Central memory CD8-positive, alpha-beta T cell (primary cell): ENCODE measurements at places on chromosomes 13 and 19.

- DNase-seq = no peak
Observed at GRCh38 chr19:37304190-37304883, 66.6 kb upstream of the ZNF527 start.

DNA sequence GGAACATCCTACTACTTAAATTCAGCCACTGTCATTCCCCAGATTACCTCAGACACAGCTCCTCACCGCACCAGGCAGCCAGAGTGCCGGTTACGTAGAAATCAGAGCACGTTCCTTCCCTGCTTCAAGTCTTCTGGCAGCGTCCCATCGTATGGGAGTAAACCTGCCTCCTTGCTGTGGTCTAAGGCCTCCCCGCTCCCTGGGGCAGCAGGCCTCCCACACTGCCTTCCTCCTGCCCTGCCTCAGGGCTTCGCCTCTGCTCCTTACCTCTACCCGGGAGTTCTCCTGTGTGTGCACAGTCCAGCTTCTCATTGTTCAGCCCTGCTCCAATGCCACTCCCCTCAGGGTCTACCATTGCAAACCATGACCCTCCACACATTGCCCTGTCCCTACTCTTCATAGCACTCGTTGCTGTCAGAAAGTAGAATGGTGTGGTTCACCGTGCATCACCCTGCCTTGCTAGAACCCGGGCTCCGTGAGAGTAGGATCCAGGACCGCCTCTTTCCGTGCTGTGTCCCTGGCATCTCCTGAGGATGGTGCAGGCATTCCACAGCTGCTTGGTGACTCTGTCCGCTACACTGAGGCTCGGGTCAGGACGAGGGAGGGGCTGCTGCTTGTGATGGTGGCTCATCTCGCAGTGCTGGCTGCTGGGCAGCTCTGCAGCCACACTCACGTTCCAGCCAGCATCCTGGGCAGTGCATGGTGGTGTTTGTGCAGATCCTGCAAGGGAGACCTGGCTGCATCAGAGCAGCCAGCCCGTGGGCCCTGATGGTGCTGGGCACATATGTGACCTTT, 6.9 kb downstream of the POP4 start:
- no peak for DNase-seq

DNA sequence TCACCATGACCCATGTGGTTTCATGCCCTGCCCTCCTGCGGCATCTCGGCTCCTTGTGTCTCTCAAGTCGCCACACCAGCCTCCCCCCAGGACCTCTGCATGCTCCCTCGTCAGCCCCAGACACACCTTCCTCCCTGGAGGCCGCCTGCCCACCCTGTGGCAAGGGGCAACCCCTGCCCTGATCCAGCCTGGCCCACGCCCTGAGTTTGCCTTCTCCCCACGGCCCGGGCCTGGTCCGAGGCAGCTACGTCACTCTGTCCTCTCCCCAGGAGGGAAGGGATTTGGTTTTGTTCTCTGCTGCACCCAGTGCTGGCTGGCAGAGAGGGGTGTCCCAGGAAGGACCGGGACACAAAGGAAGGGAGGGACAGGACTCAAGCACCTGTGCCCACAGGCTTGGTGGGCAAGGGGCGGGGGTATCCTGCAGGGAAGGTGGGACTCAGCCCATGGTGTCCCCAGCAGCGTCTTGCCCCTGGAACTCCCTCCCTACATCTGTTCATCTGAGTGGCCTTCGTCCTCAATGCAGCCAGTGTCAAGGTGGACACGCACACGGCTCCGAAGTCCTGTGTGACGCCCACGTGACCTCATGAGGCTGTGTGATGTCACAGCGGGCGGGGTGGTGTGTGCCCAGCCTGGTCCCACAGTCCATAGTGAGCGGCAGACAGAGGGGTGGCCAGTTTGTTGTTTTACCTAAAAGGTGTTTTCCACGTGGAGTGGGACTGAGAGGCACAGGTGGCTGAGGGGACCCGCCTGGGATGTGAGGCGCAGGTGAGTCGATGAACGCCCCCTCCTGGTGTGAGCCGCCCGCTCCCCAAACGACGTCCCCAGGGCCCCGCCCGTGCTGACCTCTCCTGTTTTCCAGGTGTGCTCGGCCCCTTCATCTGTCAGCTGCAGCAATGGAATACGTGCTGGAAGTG, at the start of gene TEX29:
Gene TEX29 (plus strand): TSS at position 645 of the 914 bp plus-strand sequence. CDS start 249 bp downstream, at position 894.
- no peak for DNase-seq

DNA sequence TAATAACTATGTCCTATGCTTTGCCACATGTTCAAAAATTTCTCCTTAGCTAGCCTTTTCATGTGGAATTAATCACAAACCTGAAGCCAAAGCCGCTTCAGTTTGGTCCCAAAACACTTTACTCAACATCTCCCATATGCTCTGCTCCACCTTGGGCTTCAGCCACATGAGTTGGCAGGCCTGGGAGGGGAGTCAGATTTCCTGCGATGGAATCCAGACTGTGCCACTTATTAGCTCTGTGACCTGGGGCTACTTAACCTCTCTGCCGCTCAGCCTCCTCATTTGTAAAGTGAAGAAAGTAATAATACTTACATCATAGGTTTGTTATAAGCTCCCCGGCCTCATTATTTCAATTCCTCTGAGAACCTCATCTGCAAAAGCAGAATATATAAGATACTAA, 272.0 kb downstream of the LMO7 start:
- DNase-seq = no peak

- peak; percentile 59 for DNase-seq
Observed at GRCh38 chr13:32426990-32427851, 709 bp downstream of the N4BP2L1 start.

DNA sequence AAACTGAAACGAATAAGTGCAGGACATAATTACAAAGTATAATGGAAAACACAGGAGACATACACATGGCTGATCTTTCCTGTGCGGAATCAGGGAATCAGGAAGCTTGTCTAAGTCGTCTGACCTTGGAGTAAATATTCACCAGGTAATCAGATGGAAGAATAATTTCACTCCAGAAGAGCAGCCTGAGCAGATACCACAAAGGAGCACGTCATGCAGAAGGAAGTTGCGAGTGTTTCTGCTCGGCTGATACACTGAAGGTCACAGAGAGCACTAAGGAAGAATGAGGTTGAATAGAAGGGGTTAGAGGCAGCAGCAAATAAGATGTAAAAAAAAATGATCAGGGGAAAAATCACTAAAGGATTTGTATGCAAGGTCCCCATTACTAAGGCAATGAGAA, 122.3 kb upstream of the GPC6 start:
- DNase-seq = no peak

DNA sequence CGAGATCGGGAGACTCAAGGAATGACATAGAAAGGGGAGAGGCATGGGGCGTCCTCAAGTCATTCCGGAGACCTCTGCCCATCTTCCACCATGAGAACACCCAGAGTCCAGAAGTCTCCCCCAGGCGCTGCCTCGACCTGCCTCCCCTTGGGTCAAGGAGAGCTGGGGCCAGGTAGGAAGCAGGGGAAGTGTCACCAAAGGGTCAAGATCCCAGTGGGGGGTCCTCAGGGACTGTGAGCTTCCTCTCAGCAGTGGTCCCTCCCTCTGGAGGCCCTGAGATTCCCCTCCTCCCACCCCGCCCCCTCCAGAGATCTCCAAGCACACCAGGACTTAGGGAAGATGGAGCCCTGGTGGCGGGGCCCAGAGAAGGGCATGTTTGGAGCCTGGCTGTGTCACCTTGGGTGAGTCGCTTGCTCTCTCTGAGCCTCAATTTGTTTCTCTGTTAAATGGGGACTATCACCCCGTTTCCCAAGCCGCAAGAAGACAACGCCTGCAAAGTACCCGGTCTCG, 919 bp downstream of the DACT3 start:
- DNase-seq = no peak

DNA sequence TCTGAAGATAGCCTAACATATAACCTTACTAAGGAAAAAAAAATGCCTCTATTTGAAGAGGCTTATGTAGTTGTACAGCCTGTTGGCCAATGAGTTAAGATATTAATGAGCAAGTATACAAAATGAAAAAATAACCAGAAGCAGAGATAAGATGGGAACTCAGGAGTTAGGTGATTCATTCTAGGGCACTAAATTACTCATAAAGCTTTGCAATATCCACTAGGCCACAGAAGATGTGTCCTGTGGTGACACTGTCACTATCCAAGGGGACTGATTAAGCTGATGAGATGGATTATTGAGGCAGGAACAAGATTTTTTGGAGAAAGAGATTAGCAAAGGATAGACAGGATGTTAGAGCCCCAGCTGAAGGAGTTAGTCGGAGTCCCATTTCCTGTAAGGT, 99.6 kb downstream of the LIG4 start:
- DNase-seq = no peak

- no peak for DNase-seq
Observed at GRCh38 chr13:48426052-48426451, 13.1 kb upstream of the LPAR6 start.

GRCh38 chr13:48131533-48131932, 36.6 kb upstream of the MED4 start:
- no peak for DNase-seq

DNA sequence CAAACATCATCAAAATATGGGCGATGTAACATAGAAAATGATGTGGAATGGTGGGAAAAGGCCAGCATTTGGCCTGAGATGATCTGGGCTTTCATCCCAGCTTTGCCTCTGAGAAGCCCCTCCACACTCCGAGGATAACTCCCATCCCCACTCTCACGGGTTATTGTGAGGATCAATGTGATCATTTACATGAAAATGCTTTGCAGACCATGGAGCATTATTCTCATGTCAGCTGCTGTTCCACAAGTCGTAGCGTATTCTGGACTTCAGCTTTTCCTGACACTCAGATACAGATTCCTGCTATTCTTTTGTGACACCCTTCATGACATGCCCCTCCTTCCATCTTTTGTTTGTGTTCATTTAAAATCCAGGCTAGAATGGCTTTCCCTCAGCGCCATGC, 86.5 kb downstream of the NUFIP1 start:
- DNase-seq = no peak

- DNase-seq = no peak
Observed at GRCh38 chr19:7851623-7852500, 21.8 kb downstream of the EVI5L start.

GRCh38 chr13:62418376-62418775, 1002.7 kb upstream of the PCDH20 start:
- no peak for DNase-seq

DNA sequence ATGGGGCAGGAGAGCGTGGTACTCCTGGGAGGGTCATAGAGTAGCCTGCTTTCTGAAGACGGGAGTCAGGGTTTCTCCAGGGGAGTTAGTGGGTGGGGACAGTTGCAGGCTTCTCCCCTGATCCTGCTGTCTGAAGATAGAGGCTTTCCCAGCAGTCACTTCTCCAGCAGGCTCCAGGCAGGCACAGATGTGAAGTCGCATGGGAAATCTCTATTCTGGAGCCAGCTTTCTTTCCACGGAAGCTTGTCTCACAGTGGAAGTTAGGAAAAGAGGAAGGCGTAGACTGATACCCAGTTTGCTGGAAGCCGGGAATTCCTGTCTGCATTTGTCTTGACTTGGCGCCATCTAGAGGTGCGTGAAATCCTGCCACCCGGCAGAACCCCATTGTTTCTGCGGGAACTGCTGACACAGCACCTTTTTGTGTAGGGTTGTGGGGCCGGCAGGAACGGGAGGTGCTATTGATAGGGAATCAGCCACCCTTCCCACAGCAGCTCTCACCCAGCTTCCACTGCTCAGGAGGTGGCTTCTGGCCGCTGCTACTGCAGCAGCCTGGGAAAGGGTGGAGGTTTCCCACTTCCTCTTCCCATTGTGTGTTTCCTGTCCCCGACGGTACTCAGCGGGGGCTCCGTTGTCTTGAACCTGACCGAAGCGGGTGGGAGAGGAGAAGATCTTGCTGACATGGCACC, 28.5 kb upstream of the NPAS1 start:
- peak; percentile 33 for DNase-seq

DNA sequence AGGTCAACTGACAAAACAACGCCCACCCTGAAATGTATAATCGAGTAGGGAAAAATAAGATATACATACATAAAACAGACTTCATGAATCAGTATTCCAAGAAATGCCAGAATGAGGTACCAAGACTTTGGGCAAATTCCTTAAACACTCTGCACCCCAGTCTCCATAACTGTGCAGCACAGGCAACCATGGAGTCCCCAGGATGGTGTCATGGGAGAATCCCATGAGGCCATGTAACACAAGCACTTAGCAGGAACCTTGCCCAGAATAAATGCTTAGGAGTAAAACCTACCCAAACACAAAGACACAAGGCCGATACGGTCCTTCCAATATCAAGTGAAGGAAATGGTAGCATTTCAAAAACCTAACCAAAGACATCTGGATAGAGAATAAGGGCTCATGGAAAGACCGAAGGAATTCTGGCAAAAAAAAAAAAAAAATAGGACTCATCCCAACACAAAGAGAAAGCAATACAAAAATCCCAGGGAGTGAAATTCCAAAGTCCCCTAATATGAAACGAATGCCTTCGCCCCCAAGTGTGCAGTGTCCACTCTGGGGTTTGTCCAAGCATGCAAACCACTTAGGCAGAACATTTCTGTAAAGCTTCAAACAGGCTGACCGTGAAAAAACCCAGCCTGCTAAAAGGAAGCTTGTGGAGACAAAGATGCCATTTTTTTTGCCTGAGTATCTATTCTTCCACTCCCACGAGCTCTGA, 11.1 kb downstream of the ZC3H4 start:
- DNase-seq = no peak

DNA sequence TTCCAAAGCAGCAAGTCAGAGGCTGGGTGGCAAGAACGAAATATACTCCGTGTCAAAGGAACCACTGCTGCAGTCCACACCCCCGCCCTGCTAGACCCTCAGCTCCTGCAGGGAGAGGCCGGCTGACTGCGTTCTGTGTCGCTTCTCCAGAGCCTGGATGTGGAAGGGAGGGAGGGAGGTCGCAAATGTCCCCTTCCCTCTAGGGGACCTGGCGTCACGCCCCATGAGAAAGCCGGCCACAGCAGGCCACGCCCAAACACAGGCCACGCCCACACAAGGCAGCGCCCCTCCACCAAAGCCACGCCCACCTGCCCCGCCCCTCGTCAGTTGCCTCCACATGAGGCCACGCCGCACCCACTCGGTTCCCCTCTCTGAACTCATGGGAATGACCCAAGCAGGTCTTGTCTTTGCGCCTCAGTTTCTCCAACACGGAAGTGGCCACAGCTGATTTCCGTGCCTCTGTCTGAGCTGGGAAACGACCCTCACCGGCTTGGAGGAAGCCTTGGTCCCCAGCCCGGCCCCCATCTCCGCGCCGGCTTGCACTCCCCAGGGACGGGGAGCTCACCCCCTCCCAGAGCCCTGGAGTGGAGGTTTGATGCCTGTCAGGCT, 38.4 kb upstream of the TCF3 start:
- DNase-seq = no peak

DNA sequence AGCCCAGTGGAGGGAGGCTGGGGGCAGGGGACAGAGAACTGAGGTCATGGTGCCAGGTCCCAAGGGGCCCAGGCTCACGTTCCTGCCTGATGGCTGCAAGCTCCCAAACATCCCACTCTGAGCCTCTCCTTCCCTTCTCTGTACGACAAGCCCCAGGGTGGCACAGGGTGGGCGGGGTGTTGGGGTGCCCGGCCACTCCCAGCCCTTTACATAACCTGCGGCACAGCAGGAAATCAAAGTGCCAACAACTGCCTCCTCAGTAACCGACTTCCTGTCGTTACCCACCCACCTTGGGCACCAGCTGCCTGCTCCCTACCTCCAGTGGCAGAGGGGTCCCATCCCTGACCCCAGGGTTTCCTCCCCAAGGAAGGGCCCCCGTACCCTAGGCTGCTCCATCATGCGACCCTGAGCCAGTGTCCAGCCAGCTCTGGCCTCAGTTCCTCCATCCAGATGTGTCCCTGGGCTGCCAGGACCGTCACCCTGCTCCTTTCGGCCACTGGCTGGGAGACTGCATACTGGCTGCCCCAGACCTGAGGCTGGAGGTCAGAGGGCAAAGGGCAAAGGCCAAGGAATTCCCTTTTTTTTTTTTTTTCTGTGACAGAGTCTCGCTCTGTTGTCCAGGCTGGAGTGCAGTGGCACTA, 27.7 kb upstream of the NFIC start:
- DNase-seq = peak; percentile 34
